ENCODE measurements at places on chromosomes 7 and 10.

- no peak for DNase-seq
Measured at GRCh38 chr7:153886506-153887441, 165.4 kb upstream of the DPP6 start.

GRCh38 chr7:136339464-136339863 lies 362.3 kb upstream of the MTPN start:
- DNase-seq, result no peak

- no peak for DNase-seq
Measured at GRCh38 chr7:37751096-37751495, 67.5 kb downstream of the GPR141 start.

- no peak for DNase-seq
Measured at GRCh38 chr7:94332571-94332970, 62.1 kb upstream of the COL1A2 start.

GRCh38 chr7:124856299-124856888 lies 73.2 kb downstream of the POT1 start:
- no peak for DNase-seq

DNA sequence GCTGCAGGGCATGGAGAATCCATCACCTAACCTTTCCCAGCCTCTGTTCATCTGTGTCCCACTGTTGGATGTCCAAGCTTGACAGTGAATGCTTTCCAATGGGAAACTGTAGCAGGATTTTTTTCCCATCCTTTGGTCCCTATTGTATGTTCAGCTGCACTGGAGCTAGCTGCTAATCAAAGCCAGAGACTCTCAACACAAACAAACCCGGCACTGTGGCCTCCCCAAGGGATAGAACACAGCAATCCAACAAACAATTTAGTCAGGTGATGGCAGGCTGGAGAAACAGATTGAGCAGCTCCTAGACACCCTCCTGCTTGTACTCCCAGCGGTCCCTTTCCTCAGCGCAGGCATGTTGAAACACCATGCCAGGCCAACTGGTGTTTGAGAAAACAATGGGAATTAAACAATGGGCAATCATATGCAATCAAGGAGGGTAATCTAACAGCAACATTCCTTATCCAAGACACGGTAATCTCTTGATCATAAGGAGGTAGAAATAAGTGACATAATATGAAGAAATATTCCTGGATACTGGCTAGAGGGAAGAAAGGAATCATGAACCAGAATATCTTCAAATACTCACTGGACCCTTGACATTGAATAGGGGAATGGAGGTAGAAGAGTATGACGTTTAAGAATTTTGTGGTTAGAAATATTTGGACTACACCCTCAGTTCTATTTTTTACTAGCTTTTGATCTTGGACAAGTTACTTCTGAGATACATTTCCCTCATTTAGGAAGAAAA lies 15.0 kb downstream of the PTN start:
- DNase-seq, result no peak

DNA sequence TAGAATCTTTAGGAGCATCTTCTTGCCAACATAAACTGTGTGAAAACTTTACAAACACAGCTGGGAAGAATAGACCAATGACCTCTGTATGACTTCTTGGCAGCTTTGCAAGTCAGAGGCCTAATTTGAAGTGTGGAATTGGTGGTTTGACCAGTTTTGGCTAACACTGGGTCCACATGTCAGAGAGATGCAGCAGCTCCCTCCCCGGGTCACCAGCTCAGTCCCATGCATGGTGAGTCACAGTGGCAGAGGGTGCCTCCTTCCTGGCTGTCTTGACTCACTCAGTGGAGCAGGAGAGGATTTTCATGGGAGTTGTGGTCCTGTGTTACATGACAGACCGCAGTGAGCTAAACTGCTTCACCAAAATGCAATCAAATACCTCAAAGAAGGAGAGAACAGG lies 8.2 kb upstream of the STARD3NL start:
- peak; percentile 76 for DNase-seq

- DNase-seq, result no peak
Measured at GRCh38 chr7:157565981-157566630, 229.3 kb downstream of the DNAJB6 start.

DNA sequence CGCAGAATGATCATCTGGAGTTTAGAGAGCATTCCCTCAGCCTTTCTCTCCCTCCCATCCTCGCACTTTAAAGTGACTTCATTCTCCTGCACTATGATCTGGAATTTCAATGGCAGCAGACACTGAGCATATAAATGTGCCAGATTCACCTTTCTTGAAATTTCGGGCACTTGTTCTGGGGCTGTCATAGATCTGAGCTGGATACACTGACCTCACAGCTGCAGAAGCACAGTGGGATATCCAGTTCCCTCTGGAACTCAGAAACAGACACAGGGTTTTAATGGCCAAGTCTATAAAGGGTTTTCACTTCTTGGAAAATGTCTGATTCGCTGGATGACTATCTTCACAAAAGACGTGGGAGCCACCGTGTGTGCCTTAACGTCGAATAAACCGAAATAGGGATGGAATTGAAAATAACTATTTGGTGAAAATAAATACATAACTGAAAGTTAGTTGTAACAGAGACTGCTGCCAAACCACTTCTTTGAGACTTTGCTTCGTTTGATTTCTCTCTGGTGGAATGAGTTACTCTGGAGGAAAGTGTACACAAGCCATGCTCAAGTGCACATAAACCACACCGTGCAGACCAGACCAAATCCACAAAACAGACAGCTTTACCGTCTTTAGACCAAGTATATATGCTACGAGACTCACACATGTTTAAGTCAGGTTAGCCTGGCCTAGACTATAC lies 126.1 kb downstream of the SVIL start:
- no peak for DNase-seq

DNA sequence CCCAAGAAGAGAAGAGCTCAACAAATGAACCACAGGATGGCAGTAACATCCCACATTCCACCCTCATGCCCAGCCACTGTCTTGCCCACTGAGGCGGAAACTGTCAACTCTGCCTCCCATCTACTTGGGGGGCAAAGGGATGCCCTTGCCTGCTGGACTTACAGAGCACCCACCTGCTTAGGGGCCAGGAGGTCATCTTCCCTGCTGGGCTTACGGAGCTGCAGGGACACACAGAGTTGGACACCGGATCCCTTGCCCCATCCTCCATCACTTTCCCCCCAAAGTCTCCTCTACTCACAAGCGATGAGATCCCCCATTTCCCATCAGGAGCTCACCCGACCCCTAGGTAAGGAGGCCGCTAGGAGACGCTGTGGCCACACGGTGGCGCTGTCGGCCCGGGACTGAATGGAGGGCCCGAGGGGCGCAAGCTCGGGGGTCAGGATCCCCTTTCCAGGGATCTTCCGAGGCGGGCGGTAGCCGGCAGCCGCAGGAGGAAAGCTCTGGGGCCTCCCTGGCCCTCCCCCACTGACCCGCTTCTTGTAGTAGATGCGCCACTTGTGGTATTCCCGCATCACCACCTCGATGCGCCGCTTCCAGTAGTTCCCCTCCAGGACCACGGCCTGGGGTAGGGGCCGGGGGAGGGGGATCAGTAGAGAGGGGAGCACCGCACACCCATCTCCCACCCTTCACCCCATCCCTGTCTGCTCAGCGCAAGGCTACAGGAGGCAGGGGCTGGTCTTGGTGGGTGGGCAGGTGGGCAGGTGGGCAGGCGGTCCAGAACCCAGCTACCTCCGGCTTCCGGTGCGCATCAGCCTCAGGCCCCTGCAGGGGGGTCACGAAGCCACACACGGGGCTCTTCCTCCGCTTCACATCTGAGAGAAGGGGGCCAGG lies 17.3 kb downstream of the MLXIPL start:
- DNase-seq, result no peak

GRCh38 chr7:157470701-157471131 lies 133.9 kb downstream of the DNAJB6 start:
- peak; percentile 46 for DNase-seq

DNA sequence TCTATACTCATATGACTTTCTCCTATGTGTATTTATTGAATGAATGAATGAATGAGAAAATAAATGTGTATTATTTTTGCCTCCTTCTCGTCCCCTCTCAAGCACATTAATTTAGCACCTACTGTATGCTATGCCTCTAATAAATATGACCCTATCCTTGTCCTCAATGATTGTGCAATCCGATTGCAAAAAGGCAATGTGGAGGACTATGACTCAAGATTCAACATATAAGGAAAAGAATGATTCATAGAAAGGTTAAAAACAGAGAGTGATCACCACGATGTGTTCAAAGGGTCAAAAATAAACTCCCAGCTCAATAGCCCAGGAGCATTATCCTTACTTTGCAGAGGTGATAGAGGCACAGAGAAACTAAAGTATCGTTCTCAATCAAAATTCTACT lies 322.8 kb upstream of the SORCS1 start:
- DNase-seq, result no peak

- no peak for DNase-seq
Measured at GRCh38 chr10:69384320-69384719, 32.4 kb downstream of the TACR2 start.

Data from coronary artery (tissue), 2 donors.